ENCODE measurements at places on chromosomes 7 and 10.

DNA sequence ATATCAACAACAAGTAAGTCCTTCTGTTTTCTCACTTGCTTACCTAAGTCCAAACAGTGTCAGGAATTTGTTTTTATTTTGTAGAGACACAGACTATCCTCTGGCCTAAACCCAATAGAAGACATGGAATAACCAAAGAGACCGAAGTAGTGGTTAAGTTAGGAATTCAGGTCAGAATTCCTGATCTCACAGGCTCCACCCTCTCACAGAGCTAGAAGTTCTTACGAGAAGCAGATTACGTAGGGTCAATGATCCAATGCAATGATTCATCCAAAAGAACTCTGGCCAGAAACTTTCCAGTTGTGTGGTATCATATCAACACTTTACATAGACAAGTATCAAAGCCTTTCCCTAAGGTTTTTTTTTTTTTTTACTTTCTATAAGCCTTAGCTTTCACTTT lies 73.8 kb downstream of the IQUB start:
- DNase-seq, result peak; percentile 14

GRCh38 chr10:78435484-78436221 lies 402.0 kb downstream of the RPS24 start:
- DNase-seq, result peak; percentile 58

- no peak for DNase-seq
Measured at GRCh38 chr10:33523236-33523792, 188.8 kb upstream of the NRP1 start.

- no peak for DNase-seq
Measured at GRCh38 chr7:127477295-127478023, 85.0 kb upstream of the ZNF800 start.

DNA sequence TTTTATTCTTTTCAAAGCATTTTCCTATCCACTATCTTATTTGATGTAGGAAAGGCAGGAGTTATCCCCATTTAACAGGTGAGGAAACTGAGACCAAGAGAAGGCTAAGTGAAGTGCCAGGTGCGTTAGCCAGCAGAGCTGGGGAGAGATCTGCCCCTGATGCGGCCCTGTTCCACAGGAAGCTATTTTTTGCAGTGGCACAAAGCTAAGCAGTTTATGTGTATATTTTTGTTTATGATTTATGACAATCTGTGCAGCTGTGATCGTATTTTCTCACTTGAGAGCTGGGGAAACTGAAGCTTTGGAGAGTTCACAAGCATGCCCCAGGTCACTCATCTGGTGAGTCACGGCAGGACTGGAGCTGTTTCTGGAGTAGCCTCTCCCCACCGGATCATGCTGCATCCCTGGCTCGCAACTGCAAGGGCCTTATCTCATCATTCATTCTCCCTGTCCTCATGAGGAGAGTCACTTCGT lies 38.8 kb downstream of the SLC29A3 start:
- DNase-seq, result no peak

DNA sequence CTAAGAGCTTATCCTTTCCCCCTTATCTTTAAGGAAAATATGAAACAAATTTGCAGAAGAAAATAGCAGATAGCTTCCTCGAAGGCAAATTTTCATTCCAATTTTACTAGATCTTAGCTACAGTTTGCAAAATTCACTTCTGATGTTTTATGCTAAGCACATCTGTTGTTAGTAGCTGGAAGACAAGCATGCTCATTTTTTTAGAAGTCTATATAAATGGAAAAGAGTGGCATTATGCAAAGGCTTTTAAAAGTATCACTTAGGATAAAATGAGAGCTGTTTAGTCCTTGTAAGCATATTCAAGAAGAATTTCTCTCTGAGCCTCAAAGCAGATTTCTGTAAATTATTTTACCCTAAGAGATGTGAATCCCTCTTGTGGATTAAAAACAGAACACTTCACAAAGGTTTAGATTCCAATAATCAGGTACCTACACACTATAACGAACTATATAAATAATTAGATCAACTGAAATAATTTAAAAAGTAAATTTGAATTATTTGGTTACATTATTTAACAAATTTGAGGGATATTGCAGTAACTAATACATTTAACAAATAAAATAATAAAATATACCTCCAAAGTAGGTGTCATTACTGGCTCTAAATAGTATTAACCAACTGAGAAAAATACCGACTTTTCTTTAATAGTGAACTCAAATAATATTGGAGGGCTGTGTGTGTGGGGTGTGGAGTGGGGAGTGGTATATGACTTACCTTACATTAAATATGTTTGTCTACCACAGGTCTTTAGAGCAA lies 307.1 kb downstream of the SEMA3D start:
- no peak for DNase-seq

DNA sequence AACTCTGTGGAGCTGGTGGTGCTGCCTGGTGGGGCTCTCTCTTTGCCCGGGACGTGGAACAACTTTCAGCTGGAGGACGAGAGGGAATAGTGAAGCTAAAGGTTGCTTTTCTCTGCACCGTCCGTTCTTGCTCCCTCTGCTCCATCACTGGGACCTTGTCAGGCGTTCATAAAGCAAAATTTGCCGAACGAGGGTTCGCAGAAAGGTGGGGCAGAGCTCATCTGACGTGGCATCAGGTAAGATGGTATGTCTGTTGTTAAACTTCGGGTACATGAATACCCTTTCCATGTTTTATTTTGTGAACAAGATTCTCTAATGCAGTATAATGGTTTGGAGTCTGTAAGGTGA lies 416 bp downstream of the BBS9 start:
- DNase-seq, result no peak

DNA sequence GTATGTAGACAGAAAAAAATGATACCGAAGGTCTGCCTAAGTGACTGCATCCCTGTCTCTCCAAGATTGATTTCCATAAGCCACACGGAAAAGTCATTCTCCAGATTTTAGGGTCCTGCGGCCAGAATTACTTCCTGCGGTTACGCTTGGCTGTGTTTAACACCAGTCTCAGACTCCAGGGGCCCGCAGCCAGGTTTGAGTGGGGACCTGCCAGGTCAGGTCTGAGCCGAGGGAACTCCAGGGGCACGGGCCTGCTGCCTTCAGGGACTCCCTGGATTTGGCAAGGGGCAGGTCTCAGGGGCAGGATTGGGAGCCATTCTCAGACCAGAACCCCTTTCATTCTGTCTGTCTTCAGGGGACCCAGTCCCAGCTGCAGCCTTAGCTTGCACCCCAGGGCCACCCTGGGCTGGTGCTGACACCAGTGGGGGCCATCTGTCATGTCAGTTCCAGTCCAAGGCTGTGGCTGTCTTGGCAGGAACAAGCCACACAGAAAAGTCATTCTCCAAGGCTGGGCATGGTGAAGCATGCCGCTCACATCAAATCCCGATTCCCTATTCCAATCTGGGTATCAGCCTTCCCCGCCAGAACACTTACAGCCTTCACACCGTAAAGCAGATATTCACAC lies 39.0 kb downstream of the TMEM120A start:
- no peak for DNase-seq

- DNase-seq, result no peak
Measured at GRCh38 chr10:75569506-75569905, 138.1 kb downstream of the LRMDA start.

- DNase-seq, result peak; percentile 64
Measured at GRCh38 chr10:103637927-103638557, 144.5 kb downstream of the NEURL1 start.

DNA sequence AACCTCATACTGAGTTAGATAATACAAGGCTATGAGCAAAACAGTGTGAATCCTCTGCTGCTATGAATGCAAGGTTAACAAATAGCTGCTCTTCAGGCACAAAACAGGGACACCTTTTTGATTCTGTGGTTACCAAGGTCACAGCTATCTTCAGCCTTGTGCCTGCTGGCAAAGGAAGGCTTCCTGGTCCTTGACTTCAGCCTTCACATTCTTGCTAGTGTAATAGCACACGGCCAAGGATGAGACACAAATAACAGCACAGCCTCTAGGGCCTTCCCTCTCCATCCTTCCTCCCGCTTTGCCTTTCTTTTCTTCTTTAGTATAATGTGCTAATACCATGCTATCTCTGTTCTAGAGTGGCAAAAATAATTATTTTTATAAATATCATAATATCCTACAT lies 130.6 kb upstream of the CAV2 start:
- no peak for DNase-seq

DNA sequence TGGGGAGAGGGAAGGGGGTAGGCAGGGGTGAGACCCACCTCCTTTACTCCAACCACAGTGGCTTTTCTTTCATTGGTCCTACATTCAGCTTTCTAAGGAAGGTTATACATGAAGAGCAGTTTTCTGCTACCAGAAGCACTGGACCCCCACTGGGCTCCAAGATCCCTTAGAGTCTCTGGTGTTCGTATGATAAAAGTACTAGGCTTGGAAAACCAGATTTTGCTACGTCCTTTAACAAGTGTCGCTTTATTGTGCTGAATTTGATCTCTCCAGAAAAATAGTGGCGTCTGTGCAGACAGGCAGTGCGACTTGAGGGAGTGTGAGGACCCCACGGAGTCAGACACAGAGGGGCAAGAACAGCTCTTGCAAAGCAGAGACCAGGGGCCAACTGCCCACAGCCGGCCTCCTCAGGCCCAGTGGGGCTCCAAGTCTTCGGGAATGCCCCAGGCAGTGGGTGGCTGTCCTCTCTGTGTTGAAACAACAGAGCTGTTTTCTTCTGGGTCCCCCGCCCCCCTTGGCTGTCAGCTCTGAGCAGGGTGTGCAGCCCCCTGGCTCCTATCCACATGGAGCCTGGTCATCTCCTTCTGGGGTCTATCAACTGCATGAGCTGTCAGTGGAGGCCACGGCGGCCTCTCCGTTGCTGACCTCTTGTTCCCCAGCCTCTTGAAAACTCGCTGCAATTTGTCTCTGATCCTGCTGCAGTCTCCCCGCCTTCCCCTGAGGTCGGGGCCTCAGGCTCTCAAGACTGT lies 333.2 kb downstream of the RPS24 start:
- no peak for DNase-seq

- no peak for DNase-seq
Measured at GRCh38 chr7:118629898-118630438, 405.5 kb downstream of the ANKRD7 start.

GRCh38 chr7:157389951-157390730 lies 53.3 kb downstream of the DNAJB6 start:
- peak; percentile 40 for DNase-seq

DNA sequence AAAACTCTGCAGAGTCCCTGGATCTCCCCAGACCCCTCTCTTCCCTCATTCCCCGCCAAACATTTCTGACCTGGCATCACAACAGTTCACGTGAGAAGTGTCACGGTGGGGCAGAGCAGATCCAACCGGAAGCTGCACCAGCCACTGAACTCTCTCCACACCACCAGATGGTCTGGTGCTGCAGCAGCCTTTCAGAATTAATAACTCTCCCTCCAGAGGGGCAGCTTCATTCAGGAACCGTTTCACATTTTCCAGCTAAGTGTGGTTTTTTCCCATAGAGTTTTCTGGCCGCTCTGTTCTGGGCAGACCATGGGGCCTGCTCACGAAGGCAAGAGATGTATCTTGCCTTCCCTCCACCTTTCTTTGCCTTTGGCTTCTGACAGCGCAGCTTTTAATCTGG lies 486.7 kb upstream of the GALNT17 start:
- DNase-seq, result no peak

DNA sequence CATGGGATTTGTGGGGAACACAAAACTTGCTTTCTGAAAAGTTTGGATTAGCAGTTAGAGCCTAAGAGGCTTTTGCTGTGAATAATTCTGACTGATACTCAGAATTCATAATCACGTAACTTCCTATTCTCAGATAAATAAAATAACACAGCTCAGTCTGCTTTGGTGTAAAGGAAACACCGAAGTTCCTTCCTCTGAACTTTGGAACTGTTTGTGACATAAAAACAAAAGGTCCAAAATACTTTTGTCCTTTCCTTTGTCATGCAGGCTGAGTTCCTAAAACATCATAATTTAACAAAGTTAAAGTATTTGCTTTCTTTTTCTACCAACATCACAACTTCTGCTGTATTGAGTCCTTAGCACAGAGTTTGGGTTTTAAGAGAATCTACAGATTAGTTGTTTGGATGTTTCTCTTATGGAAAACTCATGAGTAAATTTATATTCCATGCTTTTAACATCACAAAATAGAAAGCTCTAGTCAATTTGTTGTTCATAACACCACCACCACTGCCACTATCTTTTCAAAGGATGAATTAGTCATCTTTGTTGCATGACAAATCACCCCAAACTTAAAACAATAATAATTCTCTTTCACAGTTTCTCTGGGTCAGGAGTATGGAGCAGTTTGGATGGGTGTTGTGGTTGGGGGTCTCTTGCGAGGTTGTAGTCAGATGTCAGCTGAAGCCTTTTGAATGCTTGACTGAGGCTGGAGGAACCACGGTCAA lies 123.4 kb downstream of the REEP3 start:
- DNase-seq, result no peak

GRCh38 chr10:641149-642010 lies 48.1 kb downstream of the DIP2C start:
- no peak for DNase-seq

DNA sequence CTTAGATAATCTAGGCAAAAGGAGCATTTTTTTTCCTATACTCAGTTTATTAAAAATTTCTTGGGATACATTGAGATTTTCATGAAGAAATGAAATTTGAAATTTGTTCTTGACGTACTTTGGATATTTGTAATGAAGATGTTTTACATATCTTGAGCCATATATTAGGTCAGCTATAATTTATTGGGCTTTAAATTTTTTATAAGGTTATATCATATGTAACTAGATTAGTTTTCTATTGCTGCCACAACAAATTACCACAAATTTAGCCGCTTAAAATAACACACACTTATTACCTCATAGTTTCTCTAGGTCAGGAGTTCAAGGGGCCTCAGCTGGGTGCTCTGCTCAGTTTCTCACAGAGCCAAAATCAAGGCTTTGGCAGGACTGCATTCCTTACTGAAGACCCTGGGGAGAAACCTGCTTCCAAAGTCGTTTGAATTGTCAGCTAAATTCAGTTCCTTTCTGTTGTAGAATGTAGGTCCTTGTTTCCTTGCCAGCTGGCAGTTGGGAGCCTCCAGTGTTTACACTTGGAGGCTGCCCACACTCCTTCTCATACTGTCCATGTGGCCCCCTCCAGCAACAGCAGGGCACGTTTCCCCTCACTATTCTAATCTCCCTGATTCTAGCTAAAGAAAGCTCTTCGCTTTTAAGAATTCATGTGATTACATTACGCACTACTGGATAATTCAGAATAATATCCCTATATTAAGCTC lies 42.6 kb upstream of the DNAH11 start:
- DNase-seq, result no peak

GRCh38 chr7:36473454-36474282 lies 84.0 kb downstream of the ANLN start:
- peak; percentile 23 for DNase-seq

GRCh38 chr10:11286261-11286852 lies 268.7 kb downstream of the CELF2 start:
- DNase-seq, result no peak

- DNase-seq, result no peak
Measured at GRCh38 chr10:14612873-14613587, 161.7 kb downstream of the FAM107B start.

All from adipocyte (in vitro differentiated cells).